ENCODE measurements at places on chromosomes 3 and 15.

GRCh38 chr3:127438371-127438770 is 150.5 kb upstream of the PRR20G start:
- no peak for DNase-seq

DNA sequence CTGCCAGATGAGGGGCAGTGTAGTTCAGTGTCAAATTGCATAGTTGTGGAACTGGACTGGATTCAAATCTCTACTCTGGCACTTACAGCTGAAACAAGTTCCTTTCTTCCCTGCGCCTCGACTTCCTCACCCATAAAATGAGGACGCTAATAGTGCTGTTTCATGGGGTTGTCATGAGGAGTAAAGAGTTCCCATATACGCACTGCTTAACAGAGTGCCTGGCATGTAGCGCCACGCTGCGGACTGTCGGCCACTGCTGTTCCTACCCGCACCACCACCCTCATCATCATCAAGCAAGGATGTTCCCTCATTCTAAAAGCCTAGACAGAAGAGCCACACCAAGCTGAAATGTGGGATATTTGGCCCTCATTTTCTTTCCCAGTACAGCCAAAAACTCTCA is 91.9 kb downstream of the CHDH start:
- DNase-seq = no peak

- peak; percentile 9 for DNase-seq
Measured at GRCh38 chr3:183443395-183444385, 15.3 kb upstream of the MCF2L2 start.

GRCh38 chr3:67642734-67643133 is 11.7 kb downstream of the SUCLG2 start:
- DNase-seq = no peak

- DNase-seq = no peak
Measured at GRCh38 chr3:190261740-190262139, 60.5 kb downstream of the CLDN1 start.
